ENCODE measurements at places on chromosomes 7 and 10.

GRCh38 chr7:94050046-94050445 is 45.9 kb upstream of the BET1 start:
- DNase-seq, result no peak

- no peak for DNase-seq
These were observed 94.9 kb downstream of the NPSR1 start for GRCh38 chr7:34752929-34753328.

DNA sequence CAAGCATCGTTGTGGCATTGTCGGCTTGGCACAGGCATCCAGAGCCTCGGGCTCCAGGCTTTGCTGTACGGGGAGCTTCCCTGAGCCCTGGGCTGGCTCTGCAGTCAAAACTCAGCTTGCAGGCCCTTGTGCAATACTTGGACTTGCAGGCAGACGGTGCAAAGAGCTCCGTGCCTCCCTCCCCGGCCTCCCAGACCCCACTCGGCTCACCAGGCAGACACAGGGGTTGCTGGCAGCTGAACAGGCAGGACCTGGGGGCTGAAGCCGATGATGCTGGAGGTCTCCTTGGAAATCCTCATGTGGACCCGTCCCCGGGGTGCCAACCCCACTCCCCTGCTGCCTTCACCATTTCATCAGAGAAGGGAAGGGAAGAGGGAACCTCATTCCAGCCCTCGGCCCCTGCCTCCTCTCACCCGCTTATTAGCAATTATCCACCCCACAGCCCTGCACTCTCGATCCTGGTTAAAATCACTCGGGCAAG is 59.6 kb upstream of the GNA12 start:
- no peak for DNase-seq

GRCh38 chr10:121822180-121822579 is 105.7 kb downstream of the ATE1 start:
- no peak for DNase-seq

DNA sequence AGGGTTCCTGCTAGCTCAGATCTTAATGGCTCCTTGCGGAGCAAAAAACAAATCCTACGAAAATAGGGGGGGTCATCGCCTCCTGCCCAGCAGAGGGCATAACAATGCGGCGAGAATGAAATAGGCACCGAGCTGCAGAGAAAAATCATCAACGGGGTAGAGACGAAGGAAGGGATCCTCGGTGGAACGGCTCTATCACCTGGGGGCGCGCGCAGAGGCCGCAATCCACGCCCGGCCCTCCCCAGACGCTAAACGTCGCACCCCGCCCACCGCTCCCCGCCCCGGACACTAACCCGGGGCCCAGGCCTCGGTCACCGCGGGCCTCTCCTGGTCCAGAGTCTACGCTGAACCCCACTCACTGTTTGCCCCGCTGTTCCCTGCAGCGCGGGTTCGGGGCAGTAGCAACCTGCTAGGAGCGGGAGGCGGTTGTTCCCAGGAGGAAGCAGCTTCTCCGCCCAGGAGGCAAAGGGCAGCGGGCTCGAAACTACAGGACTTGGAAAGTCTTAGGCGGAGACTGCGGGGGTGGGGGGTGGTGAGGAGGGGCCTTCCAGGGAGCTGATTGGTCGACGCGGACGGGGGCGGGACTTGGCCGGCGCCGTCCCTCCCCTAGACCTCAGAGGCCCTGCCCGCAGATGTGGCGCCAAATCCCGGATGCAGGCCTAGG is at the start of gene TCAF1:
Gene TCAF1 (minus strand): TSS at position 509 of the 664 bp plus-strand sequence. CDS start 25,568 bp downstream, outside the sequence.
- DNase-seq, result peak; percentile 96
